Activated T-helper 2 cell treated with anti-CD3 and anti-CD28 coated beads, Interferon-gamma antibody, Interleukin-2, Interleukin-4, amounts not matched to agents 10 μg/mL and 5 μg/mL and 100 μg/mL, durations not matched to agents 14 hours and 24 hours and 36 hours (primary cell): ENCODE measurements at places on chromosomes 3 and 15.

- H3K4me1 ChIP-seq = no peaks in the 10 kb centered on the region
- no peaks in the 10 kb centered on the region for H3K36me3 ChIP-seq
- H3K4me3 ChIP-seq = no peak overlapping the region
- DNase-seq = no peak
- no peaks in the 10 kb centered on the region for H3K27me3 ChIP-seq
Observed at GRCh38 chr3:77773084-77773483, 733.2 kb downstream of the ROBO2 start.

GRCh38 chr3:110165753-110166152 is 828.4 kb upstream of the DPPA4 start:
- no peaks in the 10 kb centered on the region for H3K36me3 ChIP-seq
- H3K27ac ChIP-seq = no peak overlapping the region
- DNase-seq = no peak
- H3K4me3 ChIP-seq = no peak overlapping the region

GRCh38 chr15:31364301-31365031 is 37.8 kb downstream of the KLF13 start:
- peaks cover 91% of the 10 kb centered on the region for H3K4me1 ChIP-seq

DNA sequence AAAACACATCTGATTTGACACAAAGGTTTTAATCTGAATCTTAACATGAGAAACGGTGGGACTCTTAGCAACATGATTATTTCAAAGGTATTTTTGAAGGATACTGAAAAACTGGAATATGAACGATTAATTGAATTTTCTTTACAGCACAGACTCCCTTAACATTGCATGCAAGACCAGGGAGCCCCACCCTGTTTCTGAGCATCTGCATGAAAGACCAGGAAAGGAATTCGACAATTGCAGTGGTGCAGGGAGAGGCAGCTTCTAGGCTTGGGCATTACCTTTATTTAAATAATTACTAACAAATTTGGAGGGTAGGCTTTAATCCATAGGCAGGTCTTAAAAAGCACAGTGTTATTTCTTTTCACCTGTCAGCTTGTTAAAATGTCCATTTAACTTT is 240.6 kb upstream of the TOPAZ1 start:
- no peak overlapping the region for H3K4me3 ChIP-seq
- no peak overlapping the region for H3K27ac ChIP-seq
- peaks cover 20% of the 10 kb centered on the region for H3K4me1 ChIP-seq
- DNase-seq = no peak

- H3K4me1 ChIP-seq = no peaks in the 10 kb centered on the region
- H3K36me3 ChIP-seq = peaks cover 22% of the 10 kb centered on the region
- no peak overlapping the region for H3K27ac ChIP-seq
- no peak for DNase-seq
- H3K27me3 ChIP-seq = no peaks in the 10 kb centered on the region
Observed at GRCh38 chr15:25711164-25711563, 152.0 kb downstream of the ATP10A start.

DNA sequence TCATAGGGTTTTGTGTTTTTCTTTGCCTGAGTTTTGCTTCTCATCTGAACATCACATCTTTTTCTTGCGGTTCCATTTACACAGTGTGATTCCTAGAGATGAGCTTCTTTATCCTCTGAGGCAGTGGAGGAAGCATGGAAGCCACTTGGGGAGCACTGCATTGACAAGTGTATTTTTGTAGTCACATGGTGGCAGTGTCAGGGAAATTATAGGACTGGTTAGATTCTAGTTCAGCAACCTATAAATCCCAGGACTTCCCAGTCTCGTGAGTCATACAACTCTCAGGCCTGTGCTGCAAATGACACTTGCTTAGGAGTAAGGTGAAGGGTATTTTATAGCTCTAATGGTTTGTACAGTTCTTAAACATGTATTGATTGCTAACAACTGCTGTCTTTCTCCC is 58.4 kb downstream of the RBM6 start:
- no peak overlapping the region for H3K27ac ChIP-seq
- no peak for DNase-seq
- H3K4me1 ChIP-seq = peaks cover 17% of the 10 kb centered on the region
- peaks cover 58% of the 10 kb centered on the region for H3K36me3 ChIP-seq
